ENCODE measurements at places on chromosomes 2 and 18.

- DNase-seq: peak; percentile 13
Measured at GRCh38 chr2:151410485-151410834, 758 bp downstream of the RIF1 start.

DNA sequence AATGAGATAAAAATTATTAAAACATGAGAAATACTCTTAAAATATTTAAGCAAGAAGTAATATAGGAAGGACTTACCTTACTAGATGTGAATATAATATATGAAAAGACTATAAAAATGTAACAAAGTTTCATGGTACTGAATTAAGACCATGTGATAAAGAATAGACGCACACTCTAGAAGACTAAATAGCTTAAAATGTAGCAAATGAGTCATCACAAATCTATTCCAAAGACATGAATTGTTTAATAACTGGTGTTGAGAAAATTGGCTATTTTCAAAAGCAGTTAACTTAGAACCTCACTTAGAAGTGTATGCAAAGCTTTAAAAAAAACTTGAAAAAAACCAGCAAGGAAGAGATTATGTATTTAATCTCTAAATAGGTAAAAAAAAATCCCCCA lies 64.1 kb downstream of the POLE4 start:
- DNase-seq: no peak

DNA sequence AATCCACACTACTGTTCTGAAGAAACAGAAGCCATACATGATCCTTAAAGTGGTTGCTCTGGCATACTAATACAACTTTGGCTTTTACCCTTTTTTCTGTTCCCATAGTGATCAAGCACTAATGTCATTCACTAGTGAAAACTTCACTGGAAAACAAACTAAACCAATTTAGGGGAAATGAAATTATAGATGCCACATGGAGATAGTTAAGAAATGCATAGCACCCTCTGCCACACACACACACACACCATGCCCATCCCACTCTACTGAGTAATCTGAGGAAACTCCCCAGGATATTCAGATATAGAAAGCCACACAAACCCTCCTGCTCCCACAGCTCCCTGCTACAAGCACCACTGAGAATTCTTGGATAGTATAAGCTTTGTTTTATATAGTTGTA lies 39.1 kb downstream of the SLC3A1 start:
- no peak for DNase-seq

DNA sequence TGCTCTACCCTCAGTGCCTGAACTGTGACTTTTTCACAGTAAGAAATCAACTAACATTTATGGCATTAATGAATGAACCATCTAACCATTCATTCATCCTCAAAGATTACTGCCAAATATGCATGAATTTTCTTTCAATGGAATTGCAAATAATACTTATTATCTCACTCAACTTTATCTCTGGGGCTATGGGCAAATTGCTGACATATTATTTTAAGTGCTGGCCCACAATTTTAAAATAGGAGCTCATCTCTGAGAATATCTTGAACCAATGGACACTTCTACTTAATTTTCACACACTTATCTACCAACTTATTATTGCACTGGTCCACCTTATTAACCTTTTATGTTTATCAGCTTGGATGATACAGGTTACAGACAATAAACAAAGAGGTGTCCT lies 182.8 kb downstream of the RBM43 start:
- DNase-seq: no peak

DNA sequence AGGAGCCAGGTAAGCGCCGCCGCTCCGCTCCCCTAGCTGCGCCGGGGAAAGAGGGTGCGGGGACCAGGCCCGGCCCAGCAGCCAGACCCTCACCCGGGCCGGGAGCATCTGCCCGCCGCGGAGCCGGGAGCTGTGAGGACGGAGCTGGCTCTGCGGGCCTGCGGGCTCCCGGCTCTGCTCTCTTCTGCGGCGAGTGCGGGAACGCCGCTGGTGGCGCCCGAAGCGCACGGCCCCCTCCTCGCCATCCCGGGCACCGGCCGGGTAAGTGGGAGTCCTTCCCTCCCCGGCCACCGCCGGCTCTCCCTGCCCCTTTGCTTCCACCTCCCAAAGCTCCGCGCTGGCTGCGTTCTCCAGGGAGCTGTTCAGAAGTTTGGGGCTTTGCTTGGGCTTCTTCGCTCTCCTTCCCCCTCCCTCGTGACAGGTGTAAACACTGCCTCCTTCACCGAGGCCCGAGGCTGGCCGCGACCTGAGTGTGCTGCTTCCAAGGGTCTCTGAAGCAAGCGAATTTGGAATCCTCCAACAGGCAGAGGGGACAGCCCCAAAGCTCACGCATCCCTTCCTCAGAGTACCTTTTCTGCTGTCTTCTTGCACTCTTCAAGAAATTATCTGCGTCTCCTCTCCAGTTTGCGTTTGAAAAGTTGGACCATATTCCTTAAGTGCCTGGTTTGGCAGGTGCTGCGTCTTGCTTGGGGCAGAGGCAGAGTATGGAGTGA lies 632 bp downstream of the AFTPH start:
- DNase-seq: peak; percentile 13

DNA sequence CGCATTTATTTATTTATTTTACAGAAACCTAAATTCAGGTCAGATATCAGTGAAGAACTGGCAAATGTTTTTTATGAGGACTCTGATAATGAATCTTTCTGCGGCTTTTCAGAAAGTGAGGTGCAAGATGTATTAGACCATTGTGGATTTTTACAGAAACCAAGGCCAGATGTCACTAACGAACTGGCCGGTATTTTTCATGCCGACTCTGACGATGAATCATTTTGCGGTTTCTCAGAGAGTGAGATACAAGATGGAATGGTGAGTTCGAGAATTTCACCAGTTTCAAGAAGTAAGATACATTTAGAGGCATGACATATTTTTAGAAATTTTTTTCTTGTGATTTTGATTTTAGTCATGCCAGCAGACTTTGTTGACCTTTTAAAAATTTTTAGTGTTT lies 4.6 kb downstream of the CDCA7 start:
- no peak for DNase-seq

DNA sequence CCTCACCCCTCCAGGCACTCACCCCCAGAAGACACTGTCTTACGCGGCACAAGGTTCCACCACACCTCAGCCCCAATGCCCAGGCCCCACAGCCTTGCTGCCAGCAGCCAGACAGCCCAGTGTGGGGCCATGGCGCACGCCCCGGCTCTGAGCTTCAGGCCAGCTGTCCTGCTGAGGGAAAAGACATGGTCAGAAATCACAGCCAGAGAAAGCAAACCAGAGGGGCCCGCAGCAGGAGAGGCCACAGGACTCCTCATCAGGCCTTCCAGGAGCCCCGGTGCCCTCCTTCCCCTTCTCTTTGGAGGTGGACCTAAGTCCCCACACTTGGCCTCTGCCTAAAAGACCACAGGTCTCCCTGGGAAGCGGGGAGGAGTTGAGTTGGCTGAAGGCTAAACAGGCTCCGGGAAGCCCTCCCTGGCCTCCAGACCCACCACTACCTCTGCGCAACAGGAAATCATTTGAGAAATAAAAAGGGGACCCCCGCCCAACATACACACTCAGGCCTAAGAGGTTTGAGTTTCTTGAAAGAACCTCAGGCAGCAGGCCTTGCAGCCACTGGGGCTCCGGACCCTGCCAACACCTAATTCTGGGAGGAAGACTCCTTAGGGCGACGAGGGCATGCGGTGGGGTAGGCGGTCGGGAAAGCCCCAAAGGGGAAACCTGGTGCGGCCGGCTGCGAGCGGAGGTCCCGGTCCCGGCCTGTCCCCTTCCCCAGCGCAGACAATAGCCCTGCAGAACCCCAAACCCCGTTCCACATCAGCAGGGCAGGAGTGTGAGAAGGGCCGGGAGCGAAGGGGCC lies 1.9 kb downstream of the SEMA4C start:
- peak; percentile 26 for DNase-seq

GRCh38 chr18:8943900-8944870 lies 158.3 kb upstream of the NDUFV2 start:
- DNase-seq: no peak

GRCh38 chr2:126635281-126635680 lies 20.7 kb upstream of the GYPC start:
- DNase-seq: no peak

DNA sequence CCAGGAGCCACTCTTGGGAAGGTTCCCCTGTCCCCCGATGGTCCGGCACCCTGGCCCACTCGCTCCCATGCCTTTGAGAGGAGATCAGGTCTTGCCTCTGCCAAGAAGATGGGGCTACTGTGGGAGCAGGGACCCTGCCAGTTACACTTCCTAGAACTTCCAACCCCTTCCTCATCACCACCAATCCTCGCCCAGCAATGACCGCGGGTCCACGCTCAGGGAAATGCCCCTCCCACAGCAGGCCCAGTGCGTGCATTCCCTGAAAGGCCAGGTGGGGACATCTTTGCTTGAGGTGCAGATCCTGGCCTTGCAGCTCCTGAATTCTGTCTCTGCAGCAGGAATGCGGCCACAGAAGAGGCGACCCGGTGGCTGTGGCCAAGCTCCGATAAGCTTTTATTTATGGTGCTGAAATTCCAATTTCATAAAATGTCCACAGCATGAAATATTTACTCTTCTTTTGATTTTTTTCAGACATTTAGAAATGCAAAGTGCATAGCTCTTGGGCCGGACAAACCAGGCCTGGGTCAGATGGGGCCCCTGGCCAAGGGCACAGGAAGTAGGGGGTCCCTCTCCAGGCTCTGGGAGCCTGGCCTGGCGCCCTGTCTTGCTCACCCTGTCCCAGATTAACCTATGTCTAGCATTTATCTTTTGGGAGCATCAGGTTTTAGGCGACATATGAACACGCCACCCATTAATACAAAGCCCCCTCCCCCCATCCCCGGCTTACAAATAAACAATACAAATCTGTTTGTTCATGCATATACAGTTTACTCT lies 29.8 kb downstream of the PXDN start:
- no peak for DNase-seq

DNA sequence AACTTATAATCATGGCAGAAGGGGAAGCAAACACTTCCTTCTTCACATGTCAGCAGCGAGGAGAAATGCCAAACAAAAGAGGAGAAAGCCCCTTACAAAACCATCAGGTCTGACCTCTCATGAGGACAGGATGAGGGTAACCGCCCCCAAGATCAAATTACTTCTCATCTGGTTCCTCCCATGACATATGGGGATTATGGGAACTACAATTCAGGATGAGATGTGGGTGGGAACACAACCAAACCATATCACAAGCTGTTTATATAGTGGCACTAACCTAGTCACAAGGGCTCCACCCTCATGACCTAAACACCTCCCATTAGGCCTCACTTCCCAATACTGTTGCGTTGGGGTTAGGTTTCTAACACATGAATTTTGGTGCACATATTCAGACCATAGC lies 110.0 kb downstream of the OSBPL6 start:
- no peak for DNase-seq

DNA sequence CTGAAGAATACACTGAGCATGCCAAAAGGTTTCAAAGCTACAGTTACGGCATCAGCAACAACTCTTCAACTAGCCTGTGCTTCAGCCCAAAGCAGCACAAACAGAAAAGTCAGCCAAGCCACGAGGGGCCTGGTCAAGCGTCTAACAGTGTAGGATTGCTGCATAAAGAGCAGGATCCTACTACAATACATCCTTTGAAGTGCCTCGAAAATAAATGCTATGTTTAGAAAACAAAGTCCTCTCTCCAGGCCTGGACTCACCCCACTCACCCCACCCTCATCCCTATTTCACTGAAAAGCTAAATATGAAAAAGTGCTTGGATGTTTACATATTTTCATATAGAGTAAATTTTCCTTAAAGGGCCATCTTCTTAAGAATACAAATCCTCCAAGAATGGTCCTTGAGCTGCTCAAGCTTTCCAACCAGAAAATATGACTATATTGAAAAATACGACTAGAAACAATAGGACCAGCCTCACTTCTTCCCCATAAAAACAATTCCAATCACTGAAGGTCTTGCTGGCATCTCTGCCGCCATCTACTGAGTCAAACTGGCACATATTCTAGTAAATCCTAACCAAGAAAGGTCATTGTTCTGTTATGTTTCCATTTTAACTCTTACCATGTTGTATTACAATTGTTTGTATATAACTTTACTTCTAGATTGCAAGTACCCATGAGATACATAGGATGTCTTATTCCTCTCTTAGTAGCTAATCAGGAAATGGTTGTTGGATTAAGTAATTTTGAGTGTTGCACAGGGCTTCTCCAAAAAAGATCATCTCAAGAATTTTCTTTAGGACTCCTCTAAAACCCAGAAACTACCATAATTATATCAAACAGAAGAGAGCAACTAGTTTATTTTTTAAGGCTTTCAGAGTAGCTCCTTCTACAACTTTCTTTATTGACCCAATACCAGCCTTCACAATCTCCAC lies 63.6 kb downstream of the CLHC1 start:
- DNase-seq: peak; percentile 21

DNA sequence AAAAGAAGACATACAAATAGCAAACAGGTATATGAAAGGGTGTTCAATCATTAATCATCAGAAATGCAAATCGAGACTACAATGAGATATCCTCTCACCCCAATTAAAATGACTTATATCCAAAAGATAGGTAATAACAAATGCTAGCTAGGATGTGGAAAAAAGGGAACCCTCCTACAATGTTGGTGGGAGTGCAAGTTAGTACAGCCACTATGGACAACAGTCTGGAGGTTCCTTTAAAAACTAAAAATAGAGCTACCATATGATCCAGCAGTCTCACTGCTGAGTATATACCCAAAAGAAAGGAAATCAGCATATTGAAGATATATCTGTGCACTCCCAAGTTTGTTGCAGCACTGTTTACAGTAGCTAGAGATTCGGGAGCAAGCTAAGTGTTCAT lies 271.5 kb downstream of the MBD5 start:
- no peak for DNase-seq

DNA sequence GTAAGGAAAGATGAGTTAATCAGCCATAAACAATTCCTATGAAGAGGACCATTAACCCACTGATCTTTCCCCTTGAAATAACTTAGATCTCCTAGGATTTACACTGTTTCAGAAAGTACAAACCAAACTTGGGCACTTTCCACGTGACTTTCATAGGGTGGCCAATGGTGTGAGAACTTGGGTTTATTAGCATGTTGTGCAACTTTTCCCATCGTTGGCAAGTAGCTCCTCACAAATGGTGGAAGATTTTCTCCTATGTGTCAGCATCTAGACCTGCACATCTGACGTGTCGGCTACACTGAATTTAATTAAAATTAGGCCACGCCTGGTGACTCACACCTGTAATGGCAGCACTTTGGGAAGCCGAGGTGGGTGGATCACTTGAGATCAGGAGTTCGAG lies 116.3 kb downstream of the GALNT1 start:
- no peak for DNase-seq

GRCh38 chr2:85915606-85916303 lies 27.0 kb upstream of the ST3GAL5 start:
- DNase-seq: no peak
